Smooth muscle cell of the brain vasculature (primary cell): ENCODE measurements at places on chromosomes 1 and 21.

DNA sequence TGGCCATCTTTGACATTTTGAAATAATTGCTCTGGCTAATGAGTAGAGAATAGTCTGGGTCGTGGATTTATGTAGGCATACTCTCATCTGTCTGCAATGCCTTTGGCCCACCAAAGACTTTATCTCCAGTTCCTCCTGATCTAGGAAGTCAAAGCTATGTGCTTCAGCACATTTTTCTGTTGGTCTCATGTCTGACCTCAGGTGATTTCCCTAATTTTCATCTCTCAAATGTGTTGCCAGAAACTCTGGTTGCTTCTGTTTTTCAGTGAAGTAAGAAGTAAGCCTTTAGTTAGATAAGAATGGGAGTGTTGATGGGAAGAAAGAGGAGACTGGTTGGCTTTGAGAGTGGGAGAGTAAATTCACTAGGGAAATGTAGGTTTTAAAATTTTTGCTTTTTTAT, 66.4 kb downstream of the GPR88 start:
- no peak for DNase-seq

- no peak for DNase-seq
Observed at GRCh38 chr1:241447031-241447644, 72.4 kb downstream of the FH start.

- no peak for DNase-seq
Observed at GRCh38 chr1:189185097-189185496, 1292.6 kb downstream of the BRINP3 start.

DNA sequence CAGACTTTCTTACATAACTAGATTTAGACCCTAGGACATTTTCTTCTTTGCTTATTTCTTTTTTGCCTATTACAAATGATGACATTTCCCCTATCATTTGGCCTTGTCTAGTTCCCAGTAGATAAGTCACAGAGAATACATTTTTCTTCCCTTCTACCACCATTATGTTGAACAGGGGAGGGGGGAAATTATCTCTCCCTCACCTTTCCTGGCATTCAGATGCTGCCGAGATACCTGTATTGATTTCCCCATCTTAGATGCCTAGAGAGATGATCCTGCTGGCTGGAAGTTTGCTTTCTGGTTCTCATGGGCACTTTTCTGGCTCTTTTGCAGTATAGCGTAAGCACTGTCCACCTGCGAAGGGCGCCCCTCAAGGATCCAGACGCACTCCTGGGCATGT, 5.7 kb downstream of the IPO9 start:
- no peak for DNase-seq

- no peak for DNase-seq
Observed at GRCh38 chr21:37558676-37559211, 192.2 kb downstream of the DYRK1A start.

DNA sequence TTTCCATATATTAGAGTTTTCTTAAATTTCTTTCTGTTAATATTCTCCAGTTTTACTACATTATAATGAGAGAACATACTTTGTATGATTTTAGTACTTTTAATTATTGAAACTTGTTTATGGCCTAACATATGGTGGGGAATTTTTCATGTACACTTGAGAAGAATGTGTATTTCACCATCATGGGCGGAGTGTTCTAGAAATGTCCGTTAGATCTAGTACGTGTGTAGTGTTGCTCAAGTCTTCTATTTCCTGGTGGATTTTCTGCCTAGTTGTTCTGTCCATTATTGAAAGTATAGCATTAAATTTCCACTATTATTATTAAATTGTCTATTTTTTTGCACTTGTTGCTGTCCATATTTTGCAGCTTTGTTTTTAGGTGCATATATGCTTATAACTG, 64.0 kb upstream of the RGS21 start:
- DNase-seq = no peak

DNA sequence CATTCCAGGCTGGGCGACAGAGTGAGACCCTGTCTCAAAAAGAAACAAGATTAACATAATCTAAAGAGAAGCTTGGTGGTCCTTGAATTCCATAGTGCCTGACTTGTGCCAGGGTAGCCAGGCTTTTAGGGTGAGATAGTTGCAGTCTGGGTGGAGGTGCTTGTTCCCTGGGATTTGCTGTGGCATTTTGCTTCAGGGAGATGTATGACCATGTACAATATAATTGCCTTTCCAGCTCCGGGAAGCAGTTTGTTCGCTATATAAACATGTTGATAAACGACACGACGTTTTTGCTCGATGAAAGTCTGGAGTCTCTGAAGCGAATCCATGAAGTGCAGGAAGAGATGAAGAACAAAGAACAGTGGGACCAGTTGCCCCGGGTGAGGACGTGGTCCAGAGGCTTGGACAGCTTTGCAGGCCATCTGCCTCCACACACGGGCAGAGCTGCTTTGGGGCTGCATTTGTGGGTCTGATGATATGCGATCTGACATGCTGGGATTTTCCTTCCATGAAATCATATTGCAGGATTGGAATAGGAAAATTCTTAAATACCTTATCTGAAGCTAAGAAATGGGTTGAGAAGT, 49.4 kb upstream of the KIF1B start:
- no peak for DNase-seq

DNA sequence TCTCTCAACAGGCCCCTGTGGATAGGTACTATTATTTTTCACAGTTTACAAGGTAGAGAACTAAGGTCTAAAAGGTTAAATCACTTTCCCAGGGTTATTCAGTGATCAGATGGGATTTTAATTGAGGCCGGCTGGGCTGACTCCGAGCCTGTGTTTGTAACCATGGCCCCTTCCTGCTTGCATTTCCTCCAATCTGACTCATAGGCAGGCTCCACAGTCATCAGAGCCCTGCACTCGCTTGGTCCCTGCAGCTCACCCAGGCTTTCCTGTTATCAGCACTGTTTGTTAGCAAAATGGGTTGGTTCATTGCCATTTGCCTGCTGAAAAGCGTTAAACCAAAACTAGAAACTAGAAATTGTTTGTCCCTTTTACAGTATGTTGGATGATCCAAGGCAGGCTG, 41.4 kb upstream of the LMX1A start:
- DNase-seq = no peak

DNA sequence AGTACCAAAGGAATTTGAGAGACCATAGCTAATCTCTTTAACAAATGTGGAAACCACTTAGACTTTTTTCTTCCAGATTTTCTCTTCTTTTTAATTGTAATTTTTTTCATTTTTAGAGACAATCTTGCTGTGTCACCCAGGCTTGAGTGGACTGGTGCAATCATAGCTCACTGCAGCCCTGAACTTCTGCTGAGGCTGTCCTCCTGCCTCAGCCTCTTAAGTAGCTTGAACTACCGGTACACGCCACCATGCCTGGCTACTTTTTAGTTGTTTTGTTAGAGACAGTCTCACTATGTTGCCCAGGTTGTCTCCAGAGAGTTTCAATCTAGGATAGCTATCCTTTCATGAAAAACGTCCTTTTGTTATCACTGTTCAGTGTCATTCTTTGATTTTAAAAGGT, 15.0 kb downstream of the PRRC2C start:
- no peak for DNase-seq

- no peak for DNase-seq
Observed at GRCh38 chr1:159867664-159868026, 5.2 kb upstream of the VSIG8 start.

- DNase-seq = no peak
Observed at GRCh38 chr21:45410151-45410864, 5.3 kb downstream of the COL18A1 start.

DNA sequence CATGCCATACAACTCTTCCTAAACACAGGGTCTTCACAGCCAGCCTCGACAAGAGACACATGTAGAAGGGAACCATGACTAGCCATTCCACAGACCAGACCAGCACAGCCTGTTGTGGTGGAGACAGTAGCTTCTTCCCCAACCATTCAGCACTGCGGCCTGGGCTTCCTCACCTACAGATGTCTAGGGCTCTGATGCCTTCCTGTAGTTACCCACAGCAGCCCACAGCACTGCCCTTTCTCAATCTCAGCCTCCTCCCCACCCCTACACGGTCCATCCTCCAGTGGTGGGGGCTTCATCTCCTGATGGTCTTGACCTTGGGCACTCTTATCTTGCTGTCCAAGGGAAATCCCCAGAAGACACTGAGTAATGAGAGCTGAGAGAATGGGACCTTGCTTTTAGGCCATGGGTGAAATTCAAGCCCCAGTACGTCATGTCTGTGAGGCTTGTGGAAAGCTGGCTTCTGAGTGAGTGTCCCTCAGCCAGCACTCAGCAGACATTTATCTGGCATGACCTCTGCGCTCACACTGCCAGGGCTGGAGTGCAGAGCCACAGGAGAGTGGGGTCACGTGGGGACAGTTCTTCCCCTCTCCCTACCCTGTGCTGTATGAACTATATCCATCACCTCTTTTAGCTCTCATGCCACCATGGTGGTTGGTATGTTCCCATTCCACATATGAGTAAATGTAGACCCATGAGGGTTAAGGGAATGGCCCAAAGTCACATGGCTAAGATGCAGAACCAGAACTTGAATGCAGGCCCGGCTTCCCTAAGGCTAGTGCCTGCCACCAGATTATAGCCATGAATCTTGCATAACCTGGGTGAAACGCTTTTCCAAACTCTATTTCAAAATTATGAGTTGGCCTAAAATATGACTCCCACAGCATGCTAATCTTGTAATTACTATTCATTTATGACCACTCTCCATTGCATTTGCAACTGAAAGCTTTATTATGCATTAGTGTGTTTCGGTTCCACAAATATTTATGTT, 104.7 kb downstream of the HIVEP3 start:
- no peak for DNase-seq

DNA sequence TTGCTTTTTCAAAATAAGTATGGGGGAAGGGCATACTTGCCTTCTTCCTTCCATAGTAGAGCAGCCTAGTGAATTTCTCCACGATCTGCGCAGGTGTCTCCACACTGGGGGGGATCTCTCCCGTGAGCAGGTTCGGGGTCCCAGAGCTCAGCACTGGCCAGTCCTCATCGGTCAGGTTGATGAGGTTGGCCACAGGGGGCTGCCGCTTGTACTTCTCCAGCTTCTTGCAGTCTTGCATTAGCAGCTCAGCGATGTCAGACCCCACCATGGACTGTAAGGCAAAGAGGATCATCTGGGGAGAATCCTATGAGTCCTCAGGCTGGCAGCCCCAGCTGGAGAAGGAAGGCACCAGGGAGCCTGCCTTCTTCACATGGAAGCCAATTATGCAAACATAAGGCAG, 11.8 kb downstream of the SEC16B start:
- DNase-seq = no peak

GRCh38 chr1:3344395-3344794, 110.1 kb upstream of the ARHGEF16 start:
- DNase-seq = no peak

- no peak for DNase-seq
Observed at GRCh38 chr1:72371259-72372035, 89.1 kb upstream of the NEGR1 start.

- DNase-seq = no peak
Observed at GRCh38 chr1:183328371-183328770, 89.8 kb downstream of the NMNAT2 start.

GRCh38 chr1:44265656-44266358, 52.5 kb downstream of the DMAP1 start:
- no peak for DNase-seq

GRCh38 chr1:7632681-7633080, 138.4 kb upstream of the VAMP3 start:
- no peak for DNase-seq

DNA sequence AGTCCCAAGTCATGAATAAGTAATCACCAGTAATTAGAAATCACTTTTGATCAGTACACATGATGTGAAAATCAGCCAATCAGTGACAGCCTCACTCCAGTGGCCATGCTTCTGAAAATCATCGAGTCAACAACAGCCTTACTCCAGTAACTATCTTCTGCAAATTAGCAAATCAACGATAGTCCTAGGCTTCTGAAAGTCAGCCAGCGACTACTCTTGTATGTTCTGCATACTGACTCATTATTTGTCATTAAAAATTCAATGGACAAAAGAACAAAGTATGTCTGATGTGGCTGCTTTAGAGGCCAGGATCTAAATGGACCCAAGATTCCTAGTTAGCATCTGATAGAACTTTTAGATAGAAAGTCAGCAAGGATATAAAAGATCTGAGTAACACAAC, 102.5 kb downstream of the GPR52 start:
- no peak for DNase-seq

DNA sequence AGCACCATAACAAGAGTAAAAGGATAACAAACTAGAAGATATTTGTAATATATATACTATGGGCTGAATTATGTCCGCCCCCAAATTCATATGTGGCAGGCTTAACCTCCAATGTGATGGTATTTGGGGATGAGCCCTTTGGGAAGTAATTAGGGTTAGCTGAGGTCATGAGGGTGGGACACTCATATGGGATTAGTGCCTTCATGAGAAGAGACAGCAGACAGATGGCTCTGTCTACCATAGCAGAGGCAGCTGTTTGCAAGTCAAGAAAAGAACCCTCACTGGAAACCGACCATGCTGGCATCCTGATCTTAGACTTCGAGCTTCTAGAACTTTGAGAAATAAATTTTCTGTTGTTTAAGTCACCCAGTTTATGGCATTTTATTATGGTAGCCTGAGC, 303.6 kb downstream of the LMO4 start:
- DNase-seq = no peak

DNA sequence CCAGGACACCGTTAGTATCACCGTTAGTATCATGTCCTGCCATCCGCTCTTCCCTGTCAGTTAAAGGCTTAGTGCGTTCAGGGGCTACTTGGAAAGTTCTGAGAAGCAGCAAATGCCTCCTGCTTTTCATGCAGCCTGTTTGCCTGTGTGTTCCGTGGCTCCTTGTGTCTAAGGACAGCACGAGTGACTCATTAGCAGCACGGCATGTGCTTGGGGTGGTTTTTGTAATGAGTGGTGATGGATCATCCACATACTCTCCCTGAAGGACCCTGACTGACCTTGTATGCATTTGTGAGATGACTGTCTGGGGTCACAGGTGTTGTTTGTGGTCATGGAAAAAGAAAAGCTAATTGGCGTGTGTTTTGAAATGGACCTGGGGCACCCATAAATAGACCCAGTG, 221.9 kb downstream of the PBX1 start:
- DNase-seq = no peak

- DNase-seq = no peak
Observed at GRCh38 chr1:204232526-204232925, 18.7 kb upstream of the GOLT1A start.

DNA sequence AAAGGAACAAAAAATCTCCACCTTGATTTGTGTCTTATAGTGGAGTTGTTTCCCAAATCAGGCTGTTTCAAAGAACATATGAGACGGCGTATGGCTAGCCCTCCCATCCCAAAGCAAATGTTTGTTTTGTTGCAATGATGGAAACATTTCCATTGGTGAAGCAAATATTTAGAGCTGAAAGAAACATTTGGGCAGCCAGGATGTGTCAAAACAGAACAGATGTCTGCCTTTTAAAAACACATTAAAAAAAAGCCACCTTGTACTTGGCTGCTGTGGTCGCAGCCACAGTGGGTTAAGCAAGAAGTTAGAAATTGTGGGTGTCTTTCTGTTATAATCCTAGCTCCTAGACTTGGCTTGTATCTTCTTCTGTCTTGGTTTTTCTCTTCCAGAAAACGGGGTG, 116.3 kb downstream of the PEX14 start:
- DNase-seq = no peak
